ENCODE measurements at places on chromosomes 1 and 21.
A peak's percentile ranks its signal among the peaks of the same experiment; 100 is the strongest.

- no peak for DNase-seq
These were observed 56.8 kb downstream of the ZBTB17 start for GRCh38 chr1:15918962-15919715.

DNA sequence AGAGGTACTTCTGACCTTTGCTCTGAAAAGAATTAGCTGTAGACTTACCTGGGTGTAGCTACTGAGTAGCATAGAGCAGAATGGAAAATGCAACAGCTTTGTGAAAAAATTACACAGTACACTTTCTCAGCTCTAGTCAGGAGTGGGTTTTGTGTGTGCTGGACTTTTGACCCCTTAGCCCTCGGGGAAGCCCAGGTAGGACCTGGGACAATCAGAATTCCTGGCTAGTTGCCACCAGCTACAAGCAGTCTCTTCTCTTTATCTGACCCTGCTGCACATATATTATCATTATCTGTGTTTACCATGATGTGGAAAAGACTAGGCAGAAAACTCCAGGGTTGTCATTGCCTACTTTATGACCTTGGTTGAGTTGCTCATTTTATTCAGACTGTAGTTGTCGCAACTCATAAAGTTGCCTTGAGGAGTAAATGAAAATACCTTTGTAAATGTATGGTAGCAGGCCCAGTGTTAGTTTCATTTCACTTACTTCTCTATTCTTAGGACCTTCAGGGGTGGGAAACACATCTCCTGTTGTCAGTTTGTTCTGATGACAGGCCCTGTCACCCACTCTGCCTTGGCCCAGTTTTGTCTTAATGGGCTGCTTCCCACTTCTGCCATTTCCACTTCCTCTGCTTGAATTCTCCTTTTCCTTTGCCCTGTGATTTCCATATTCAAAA is 5.4 kb downstream of the NEK7 start:
- no peak for DNase-seq

GRCh38 chr1:77316966-77317365 is 35.1 kb downstream of the AK5 start:
- no peak for DNase-seq

DNA sequence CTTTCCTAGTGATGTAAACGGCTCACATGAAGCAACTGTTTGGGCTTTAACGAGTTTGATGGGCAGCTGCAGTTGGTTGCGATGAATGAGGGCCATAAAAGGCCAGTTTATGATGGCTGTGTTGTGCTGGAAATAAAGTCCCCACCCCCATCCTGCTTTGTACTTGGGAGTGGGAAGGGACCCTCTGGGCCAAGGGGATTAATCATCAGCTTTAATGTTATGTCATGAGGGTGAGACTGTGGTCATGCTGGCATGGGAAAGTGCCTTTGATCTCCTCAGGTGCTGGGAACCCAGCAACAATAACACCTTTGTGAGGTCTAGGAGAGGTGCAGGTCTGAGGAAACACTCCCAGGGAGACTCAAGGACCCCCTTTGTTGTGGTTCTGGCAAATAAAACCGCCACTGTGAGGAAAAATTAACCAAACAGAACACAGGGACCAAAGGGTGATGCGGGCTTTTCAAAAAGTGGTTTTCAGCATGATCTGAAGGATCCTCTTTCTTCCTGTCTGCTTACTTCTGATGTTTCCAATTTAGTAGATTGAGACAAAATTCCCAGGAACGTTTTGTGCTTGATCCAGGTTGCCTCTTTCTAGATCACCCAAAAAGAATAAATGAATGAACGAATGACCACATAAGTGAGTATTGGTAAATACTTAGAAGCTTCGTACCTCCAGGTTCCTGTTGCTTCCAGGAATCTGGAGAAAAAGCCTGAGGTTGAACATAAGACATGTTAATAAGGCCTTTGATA is 257.8 kb upstream of the HOOK1 start:
- no peak for DNase-seq

GRCh38 chr1:183365093-183365492 is 53.1 kb downstream of the NMNAT2 start:
- DNase-seq, result no peak

GRCh38 chr1:26191739-26192138 is 1.3 kb downstream of the CATSPER4 start:
- no peak for DNase-seq

GRCh38 chr1:6149597-6149996 is 30.5 kb downstream of the CHD5 start:
- no peak for DNase-seq

- DNase-seq, result no peak
These were observed 1.1 kb upstream of the TBX15 start for GRCh38 chr1:118989006-118989815.

- DNase-seq, result no peak
These were observed 72.7 kb upstream of the TINAGL1 start for GRCh38 chr1:31503570-31503969.

- DNase-seq, result no peak
These were observed 8.2 kb upstream of the RCSD1 start for GRCh38 chr1:167621780-167622313.

GRCh38 chr1:151655371-151655770 is 43.5 kb downstream of the SNX27 start:
- no peak for DNase-seq

DNA sequence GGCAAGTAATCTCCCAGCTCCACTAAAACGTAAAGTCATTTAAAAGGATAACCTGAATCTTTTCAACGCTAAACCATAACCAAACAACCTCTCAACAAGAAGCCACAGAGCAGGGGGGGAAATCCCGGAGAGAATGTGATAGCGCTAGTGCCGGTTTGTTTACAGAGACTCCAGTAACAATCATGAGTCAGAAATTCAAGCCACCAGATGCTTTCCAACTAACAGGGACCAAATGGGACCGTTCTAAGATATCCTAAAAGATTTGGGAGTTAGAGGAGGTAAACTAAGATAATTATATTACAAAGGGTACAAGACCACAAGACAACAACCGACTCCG is 825 bp downstream of the DCAF8 start:
- no peak for DNase-seq

GRCh38 chr1:182629080-182629479 is 24.9 kb upstream of the RGS16 start:
- no peak for DNase-seq

GRCh38 chr1:187067160-187067559 is 238.4 kb downstream of the PLA2G4A start:
- no peak for DNase-seq

GRCh38 chr21:29235714-29236197 is 63.0 kb upstream of the BACH1 start:
- DNase-seq, result no peak

DNA sequence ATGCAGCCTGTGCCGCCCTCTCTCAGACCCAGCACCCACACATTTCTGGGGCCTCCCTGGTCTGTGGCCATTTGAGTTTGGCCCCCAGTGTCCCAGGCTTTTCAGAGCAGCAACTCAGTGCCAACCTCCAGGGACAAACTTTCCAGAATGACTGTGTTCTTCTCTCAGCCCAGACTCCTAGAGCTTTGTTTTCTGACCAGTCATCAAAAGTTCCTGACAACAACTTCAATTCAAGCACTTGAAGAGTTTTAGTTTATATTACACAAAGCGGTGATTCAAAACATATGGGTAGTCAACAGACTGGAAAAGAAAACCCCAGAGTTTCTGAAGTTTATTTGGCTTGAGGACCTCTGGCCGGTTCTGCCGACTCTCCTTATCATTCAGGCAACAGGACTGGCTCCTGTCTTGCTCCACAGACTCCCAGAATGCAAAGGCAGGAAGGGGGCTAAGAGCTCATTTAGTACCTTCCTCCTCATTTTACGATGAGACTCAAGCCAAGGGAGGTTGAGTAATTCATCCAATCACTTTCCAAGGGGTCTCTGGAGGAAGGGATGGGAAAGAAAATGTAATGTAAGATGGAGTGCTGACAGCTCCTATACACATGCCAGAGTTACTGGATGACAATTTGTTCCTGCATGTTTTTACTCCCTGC is 27.0 kb upstream of the TIAM1 start:
- no peak for DNase-seq

GRCh38 chr1:3432306-3432705 is 22.2 kb upstream of the ARHGEF16 start:
- DNase-seq, result no peak

- no peak for DNase-seq
These were observed 24.4 kb downstream of the HS2ST1 start for GRCh38 chr1:86938855-86939254.

GRCh38 chr1:22814176-22815042 is 103.8 kb downstream of the EPHB2 start:
- DNase-seq, result no peak

GRCh38 chr1:180177931-180178330 is 23.3 kb downstream of the QSOX1 start:
- DNase-seq, result no peak

- no peak for DNase-seq
These were observed 55.8 kb downstream of the GNG12 start for GRCh38 chr1:67777440-67777839.

GRCh38 chr1:74508449-74508848 is 4.0 kb downstream of the LRRC53 start:
- no peak for DNase-seq

GRCh38 chr1:107622535-107622934 is 342.4 kb downstream of the VAV3 start:
- no peak for DNase-seq

GRCh38 chr21:30769724-30770431 is 14.7 kb upstream of the KRTAP21-1 start:
- no peak for DNase-seq

DNA sequence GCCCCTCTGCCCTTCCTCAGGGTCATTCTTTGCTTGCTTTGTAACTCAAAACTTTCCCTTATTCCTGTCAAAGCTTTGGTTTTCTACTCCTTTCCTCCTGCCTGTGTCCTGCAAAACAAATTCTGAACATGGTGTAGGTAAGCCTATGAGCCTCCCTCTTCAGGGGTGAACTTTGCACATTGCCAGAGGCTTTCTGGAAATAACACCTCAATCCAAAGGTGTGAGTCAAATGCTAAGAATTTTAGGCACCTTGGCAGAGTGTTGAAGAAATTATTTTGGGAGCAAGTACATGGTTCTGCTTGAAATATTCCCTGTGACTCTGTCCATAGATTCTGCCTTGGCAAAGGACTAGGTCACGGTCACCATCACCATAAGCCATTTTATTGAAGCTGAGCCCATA is 70.0 kb downstream of the PAPPA2 start:
- no peak for DNase-seq

GRCh38 chr1:202283379-202283844 is 58.3 kb downstream of the UBE2T start:
- DNase-seq, result peak; percentile 42

GRCh38 chr21:15149600-15150224 is 84.9 kb upstream of the NRIP1 start:
- DNase-seq, result no peak

GRCh38 chr1:219985169-219985568 is 56.8 kb upstream of the SLC30A10 start:
- DNase-seq, result no peak

DNA sequence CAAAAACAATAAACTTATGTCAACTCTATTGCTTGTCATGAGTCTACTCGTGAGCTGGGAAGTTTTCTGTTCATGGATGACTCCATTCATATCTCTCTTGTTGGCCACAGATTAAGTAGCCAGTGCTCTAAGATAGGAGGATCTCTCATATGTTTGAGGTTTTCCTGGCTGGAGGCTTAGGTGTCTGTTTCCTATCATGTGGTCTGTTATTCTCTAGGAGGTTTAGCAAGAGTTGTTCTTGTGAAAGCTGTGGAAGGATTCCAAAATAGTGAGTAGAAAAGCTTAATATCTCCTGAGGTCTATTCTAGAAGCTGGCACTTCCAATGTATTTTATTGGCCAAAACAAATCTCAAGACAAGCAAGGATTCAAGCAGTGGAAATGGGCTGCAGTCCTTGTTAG is 5.8 kb upstream of the KRTAP20-2 start:
- DNase-seq, result no peak

DNA sequence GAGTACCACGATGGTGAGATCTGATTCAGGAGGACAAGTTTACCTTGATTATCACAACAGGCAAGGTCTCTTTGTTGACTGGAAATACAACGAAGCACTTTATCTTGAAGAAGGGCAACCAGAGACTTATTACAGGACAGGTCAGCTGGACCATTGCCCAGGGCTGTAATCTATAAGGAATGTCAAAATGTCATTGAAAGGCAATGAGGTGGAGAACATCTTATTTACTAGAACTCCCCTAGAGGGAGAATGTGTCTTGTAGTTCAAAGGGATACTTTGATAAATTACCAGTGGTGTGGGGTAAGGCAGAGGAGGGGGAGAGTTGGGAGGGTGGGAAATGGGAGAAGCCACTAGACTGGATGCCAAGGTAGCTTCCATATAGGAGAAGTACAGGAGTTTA is 212.3 kb downstream of the NCAM2 start:
- DNase-seq, result no peak

GRCh38 chr21:46347791-46348381 is 23.9 kb downstream of the PCNT start:
- no peak for DNase-seq

DNA sequence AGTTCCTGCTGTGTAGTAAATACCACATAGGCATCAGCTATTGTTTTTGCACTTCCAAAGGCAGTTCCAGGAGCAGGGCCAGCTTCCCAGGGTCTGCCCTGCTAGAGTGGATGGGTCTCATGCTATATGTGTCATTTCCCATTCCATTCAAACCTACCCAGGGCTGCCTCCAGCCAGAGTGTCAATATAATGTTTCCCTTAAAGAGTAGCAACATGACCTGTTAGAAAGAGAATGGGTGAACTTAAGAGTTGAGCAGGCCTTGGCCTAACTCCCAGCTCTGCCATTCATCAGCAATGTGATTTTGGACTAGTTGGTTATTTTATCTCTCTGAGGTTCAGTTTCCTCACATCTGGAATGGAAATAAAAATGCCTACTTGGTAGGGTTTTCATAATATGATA is 44.9 kb downstream of the RAB3B start:
- no peak for DNase-seq

DNA sequence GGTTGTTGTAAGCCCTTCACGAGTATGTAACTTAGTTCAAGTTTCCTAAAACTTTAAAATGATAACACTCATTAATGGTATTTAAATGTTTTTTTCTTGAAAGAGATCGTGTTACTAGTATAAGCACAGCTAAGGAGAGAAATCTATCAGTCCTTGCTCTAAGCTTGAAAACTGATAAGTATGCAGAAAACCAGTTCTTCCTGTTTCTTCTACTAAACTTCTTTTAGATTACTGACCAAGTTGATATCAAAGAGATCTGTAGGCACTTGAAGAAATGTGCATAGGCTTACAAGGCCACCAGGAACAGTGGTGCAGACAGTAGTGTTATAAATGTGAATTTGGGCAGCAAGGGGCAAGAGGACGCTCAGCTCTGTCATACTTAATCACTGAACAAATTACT is 3.9 kb downstream of the EFCAB14 start:
- DNase-seq, result no peak

- no peak for DNase-seq
These were observed 2.8 kb upstream of the BACE2 start for GRCh38 chr21:41164981-41165655.

GRCh38 chr21:25572861-25573310 is 34.4 kb downstream of the MRPL39 start:
- DNase-seq, result no peak
